GM03348 (cell line): ENCODE measurements at places on chromosomes 1 and 21.
A peak's percentile ranks its signal among the peaks of the same experiment; 100 is the strongest.

DNA sequence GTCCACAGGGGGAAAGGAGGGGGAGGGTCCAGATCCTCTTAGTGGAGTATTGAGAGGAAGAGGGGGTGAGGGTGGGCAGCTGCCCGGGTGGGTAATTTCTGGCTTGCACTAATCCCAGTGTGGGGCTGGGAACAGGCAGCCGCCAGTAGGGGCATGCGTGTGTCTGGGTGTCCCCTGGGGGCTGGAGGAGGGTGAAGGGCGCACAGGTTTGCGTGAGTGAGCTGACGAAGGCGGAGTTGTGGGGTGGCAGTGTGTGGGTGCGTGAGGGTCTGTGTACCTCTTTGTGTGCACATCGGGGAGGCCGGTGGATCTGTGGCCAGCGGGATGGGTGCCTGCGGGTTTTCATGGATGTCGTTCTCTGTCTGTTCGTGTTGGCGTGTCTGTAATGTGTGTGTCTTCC lies 97.3 kb downstream of the PAX7 start:
- no peak for DNase-seq

DNA sequence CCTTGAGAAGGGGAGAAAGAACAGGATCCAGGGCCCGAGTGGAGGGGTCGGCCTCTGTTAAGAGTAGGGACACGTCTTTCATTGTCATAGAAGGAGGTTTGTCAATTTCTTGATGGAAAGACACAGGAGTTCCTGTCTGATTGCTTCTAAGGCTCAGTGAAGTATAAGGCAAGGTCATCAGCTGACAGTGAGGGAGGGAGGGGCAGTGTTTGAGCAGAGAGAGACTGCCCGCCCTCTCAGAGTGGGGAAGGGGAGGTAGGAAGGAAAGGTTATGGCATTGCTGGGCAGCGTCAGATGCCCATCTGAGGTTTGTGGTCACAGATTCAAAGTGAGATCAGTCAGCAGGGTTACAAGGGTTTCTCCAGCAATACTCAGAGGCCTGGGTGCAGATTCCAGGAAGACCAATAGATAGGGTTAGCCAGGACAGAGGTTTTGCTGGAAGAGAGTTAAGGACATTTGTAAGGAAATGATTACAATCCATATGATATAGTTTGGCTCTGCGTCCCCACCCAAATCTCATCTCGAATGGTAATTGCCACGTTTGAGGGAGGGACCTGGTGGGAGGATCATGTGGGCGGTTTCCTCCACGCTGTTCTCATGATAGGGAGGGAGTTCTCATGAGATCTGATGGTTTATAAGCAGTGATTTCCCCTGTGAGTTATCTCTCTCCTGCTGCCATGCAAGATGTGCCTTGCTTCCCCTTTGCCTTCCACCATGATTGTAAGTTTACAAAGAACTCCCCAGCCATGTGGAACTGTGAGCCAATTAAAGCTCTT lies 127.2 kb upstream of the GJB5 start:
- no peak for DNase-seq

DNA sequence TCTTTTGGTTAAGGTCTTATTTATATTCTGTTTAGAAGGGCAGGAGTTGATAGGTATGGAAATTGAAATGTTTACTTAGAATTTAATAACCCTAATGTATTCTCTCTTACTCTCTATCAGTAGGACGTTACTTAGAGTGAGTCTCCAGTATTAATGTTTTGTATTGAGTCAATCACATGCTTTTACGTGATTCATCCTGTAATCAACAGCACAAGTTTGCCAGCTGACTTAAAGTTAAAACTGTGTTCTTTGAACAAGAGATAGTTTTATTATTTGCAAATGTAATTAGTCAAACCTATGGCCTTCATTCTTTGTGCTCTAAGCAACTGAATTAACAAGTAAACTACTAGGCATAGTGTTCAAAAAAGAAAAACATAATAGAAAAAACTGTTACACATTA lies 57.3 kb downstream of the PKN2 start:
- peak; percentile 50 for DNase-seq

GRCh38 chr1:9874959-9875635 lies 35.0 kb downstream of the CTNNBIP1 start:
- peak; percentile 95 for DNase-seq

- DNase-seq, result peak; percentile 70
These were observed 115.7 kb downstream of the SLC30A10 start for GRCh38 chr1:219812491-219813203.

- no peak for DNase-seq
These were observed 51.8 kb downstream of the CD46 start for GRCh38 chr1:207803678-207804077.

DNA sequence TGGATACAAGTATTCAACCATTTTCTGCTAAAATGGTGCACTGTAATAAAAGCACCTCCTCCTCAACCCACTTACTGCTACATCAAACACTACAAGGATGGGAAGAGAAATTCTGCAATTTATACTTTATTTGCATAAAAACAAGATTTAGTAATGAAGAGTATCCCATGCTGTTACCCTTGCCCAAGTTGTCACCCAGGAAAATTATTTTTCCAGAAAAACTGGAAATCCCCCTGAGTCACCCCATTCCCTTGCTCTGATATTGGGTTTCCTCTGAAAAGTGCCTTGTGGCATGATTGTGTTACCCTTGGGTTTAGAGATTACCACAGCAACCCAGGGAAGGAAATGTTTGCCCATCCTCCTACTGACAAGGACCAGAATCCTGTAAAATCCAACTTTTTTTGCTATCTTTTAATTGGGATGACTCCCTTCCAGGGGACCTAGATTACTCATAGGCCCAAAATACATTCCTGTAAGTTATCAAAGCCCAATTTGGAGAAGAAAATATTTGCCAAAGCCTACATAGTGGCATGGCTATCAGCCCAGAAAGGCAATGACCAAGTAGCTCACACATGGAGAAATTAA lies 16.5 kb upstream of the ZC3H11B start:
- no peak for DNase-seq

DNA sequence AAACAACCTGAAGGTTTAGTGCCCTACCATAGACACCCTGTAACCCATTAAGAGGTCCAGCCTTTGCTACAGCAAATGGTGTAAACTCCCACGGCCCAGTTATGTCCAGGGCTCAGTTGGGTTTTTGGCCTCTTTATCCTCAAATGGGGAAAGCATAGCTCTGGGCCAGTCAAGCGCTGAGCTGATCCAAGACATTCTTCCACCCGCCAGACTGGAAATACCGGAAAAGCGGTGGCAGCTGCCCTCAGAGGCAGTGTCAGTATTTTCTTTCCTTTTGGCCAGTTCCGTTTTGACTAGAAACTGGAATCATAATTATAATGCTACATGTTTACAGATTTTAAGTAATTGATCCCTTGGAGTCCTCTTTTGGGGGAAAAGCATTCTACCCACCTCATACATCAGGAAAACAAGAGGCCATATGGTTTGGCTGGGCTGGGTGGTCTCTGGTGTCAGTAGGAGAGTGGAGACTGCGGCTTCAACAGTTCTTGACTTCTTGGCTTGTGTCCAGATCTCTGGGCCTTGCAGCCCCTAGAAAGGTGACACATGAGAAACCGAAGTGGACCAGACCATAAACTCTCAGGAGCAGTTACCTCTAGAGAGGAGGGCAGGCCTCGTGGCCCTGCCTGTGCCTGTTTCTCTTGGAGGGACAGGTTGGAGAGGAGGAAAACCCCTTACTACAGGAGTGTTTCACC lies 30.2 kb upstream of the CLDN14 start:
- DNase-seq, result no peak

- DNase-seq, result no peak
These were observed 52.0 kb downstream of the PRDX6 start for GRCh38 chr1:173529106-173529505.

- peak; percentile 70 for DNase-seq
These were observed 16.0 kb downstream of the OR2T11 start for GRCh38 chr1:248618878-248619277.
